NCI-H1417 treated with DMSO at 0.1 percent for 48 hours (cell line): ENCODE measurements at places on chromosomes 12 and 14.

DNA sequence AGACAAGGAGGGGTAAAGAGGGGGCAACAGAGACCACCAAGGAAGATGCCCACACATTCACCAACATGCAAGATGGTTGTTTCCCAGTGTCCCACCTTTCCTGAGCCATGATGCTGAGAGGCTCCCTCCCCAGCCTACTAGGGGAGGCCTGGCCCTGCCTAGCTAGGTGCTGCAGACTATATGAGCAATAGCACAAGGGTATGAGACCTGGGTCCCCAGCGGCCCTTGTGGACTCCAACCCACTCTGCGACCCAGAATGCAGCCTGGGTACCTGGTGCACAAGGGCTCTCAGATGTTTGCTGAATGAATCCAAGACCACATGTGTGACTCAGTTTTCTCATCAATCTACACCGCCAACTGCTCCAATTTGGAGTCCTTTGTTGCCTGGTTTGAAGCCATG, 13.9 kb downstream of the TGFB3 start:
- DNase-seq: no peak

DNA sequence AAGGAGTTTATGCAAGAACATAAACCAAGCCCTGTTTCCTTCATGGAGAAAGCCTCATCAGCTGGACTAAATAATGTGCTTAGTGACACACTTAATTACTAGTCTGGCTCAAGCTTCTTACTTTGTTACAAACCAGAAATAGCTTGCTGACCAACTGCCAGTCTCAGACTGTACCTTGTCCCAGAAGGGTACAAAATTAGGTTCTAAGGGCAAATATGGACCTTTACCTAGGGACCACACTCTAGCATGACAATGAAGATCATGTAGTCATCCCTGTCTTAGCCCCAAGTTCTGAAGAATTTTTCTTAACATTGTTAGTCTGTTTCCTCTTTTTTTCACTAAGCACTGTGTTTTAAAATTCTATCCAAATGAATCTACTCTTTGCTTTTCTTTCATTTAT, 2.2 kb downstream of the AMN1 start:
- DNase-seq: no peak

GRCh38 chr14:35878272-35879150, 52.4 kb downstream of the BRMS1L start:
- DNase-seq: no peak

DNA sequence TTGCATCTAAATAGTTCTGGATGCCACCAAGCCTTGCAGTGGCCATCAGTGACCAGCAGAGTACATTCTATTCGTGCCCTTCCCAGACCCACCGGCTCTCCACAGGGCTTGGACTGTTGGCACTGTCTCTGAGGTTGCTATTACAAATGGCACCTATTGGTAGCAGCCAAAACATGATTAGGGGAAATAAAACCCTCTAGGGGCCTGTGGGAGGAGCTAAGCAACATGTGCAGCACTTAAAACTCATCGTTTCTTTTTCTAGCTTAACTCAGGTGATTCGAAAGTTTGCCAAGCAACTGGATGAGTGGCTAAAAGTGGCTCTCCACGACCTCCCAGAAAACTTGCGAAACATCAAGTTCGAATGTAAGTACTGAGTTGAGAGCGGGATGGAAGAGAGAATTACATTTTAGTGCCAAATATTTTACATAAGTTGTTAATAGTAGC, 65.4 kb upstream of the RIC8B start:
- DNase-seq: no peak

GRCh38 chr14:92973261-92973797, 50.4 kb downstream of the CHGA start:
- DNase-seq: no peak

GRCh38 chr14:89206389-89207031, 210.5 kb downstream of the FOXN3 start:
- no peak for DNase-seq
